Kidney glomerular epithelial cell (primary cell): ENCODE measurements at places on chromosomes 5 and 9.
A peak's percentile ranks its signal among the peaks of the same experiment; 100 is the strongest.

DNA sequence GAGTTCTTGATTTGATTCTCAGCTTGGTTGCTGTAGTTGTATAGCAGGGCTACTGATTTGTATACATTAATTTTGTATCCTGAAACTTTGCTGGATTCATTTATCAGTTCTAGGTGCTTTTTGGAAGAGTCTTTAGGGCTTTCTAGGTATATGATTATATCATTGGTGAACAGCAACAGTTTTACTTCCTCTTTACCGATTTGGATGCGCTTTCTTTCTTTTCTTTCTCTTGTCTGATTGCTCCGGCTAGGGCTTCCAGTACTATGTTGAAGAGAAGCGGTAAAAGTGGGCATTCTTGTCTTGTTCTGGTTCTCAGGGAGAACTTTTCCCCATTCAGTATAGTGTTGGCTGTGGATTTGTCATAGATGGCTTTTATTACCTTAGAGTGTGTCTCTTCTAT lies 158.9 kb downstream of the SAXO1 start:
- DNase-seq = no peak

GRCh38 chr9:23123048-23123632 lies 676.5 kb downstream of the DMRTA1 start:
- peak; percentile 26 for DNase-seq

DNA sequence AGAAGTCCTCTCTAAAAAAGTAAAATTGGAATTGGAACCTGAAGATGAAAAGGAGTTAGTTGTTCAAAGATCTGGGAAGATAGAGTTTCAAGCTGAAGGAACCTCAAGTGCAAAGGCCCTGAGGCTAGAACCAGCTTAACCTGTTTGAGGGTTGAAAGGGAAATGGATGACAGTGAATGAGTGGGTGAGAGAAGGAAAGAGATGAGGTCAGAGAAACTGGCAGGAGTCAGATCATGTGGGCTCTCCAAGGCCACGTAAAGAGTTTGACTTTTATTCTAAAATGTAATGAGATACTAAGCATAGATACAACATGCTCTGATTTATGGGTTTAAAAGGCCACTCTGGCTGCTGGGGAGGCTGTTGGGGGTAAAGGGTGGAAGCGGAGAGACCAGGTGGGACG lies 2.5 kb upstream of the RAD23B start:
- no peak for DNase-seq

DNA sequence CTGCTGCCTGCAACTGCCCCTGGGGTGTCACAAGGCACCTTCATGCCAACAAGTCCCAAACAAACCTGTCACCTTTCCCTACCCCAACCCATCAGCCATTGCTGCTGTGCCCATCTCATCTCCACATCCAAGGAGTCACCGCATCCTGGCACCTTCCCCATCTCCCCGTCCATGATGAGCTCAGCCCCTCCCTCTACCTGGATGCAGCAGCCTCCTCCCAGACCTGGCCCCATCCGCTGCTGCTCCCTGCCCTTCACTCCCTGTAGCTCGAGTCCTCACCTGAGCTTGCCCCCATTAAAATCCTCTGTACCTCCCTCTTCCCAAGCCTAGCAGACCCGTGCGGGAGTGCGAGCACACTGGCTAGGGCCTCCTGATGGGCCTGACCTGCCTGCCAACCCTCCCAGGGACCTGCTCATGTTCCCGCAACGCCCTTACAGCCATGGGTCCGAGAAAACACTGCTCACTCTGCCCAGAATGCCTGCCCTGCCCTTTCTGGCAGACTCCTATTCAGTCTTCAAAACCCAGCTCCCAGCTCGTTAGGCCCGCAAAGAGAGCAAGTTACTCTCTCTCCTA lies 110.6 kb downstream of the ADAMTS2 start:
- DNase-seq = no peak

DNA sequence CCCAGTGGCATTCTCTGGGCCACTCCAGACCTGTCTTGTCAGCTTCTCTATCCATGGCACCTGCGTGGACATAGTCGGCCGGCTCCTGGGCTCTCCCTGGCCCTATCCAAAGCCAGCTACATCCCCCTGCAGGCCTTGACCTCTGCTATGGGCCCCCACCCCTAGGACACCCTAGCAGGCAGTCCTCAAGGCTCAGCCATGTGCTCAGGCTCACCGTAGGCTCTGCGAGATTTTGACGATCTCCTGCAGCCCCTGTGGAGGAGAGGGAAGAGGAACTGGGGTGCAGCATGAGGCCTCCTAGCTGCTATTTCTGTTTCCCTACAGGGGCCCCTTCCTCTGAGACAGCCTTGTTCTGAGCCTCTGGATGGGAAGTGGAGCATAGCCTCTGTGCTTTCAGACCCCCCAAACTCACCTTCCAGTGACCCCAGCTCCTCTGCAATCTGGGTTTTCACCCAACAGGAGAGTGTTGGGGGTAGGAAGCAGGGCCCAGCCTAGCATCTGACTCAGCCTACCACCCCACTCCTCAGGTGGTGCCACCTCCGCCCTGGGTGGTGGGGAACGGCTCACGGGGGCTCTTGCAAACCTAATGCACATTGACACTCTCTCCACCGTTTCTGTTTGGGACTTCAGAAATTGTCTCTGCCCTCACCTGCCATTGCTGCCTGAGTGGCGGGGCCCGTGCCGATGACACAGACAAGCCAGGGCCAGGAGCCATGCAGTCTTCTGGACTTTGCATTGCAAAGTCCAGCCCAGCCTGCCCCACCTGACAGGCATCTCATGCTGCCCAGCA lies 36.7 kb downstream of the HRH2 start:
- no peak for DNase-seq

- no peak for DNase-seq
These were observed 711.8 kb upstream of the CHD1 start for GRCh38 chr5:99640646-99641045.

DNA sequence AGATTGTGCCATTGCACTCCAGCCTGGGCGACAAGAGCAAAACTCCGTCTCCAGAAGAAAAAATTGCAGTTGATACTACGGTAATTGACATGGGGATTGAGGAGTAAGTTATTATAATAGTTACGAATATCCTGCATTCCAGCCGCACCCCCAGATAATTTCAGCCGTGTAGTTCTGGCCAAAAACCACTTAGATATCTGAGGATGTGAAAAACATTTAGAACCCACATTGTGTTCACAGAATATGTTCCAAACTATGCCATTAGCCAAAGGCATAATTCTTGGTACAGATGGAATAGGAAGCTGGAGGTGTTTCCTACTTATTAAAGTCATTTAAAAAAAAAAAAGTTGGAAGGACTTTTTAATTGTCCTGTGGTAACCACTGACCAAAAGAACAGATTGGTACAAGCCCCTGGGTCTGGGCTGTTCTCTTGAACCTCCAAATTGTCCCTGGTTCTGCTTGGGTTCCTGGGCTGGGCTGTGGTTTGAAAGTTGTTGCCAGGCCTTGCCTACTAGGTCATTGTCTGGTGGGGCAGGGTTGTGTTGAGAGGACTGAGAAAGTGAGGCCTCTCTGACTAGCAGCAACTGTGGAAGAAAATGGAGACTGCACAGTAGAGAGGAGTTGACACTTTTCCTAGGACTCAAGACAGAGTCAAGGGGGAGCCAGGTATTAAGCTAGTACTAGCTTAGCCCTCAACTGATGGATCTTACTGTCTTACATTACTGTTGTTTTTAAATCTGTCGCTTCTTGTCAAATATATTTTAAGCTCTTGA lies 198.8 kb downstream of the NR3C1 start:
- no peak for DNase-seq

- DNase-seq = no peak
These were observed 142.9 kb downstream of the DMAC1 start for GRCh38 chr9:7656636-7657035.

DNA sequence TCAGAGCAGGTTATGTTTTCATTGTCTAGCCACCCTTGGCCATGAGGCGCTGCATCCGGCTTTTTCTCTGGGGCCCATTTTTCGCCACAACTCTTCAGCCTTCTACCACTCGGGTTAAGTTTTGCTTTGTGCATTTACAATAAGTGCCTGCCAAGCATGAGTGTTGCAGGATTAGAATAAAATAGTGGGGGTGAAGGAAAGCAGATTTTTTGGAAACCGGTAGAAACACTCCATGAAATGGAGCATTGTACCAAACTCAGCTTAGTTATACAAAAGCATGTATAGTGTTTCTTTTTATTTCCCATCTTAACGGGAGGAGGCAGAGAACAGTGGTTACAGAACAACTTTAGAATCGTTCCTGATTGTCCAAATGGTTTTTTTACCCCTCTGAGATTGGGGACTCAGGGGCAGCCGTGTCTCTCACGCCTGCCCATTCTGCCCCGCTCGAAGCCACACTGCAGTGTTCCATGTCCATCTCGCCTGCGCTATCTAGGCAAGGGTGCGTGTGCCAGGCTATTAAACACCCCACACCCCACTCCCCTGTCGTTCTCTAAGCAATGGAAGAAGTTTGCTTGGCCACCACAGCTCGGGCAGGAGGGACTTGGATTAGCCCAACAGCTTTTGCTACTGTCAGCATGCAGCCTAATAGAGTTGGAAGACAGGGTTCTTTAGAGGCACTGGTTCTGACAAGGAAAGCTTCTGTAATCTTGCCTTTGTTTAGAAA lies 268.8 kb upstream of the WWC1 start:
- DNase-seq = no peak

DNA sequence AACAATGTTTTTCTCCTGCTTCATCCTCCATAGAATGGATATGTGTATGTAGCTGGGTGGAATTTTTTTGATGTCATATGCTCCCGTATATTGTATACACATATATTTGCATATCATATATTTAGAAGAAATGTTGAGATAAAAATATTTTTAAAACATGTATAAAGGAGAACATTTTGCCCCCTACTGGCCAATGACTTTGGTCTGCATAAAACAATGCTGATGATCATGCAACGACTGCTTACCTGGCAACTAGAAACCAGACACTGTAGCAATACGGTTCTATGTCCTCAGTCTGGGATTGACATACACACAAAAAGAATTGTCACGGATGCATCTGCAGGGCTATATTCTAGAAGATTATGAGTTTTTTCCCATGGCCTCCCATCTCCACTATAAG lies 503.6 kb downstream of the ELAVL2 start:
- no peak for DNase-seq

- DNase-seq = no peak
These were observed 3.0 kb upstream of the CDX1 start for GRCh38 chr5:150163547-150164059.

DNA sequence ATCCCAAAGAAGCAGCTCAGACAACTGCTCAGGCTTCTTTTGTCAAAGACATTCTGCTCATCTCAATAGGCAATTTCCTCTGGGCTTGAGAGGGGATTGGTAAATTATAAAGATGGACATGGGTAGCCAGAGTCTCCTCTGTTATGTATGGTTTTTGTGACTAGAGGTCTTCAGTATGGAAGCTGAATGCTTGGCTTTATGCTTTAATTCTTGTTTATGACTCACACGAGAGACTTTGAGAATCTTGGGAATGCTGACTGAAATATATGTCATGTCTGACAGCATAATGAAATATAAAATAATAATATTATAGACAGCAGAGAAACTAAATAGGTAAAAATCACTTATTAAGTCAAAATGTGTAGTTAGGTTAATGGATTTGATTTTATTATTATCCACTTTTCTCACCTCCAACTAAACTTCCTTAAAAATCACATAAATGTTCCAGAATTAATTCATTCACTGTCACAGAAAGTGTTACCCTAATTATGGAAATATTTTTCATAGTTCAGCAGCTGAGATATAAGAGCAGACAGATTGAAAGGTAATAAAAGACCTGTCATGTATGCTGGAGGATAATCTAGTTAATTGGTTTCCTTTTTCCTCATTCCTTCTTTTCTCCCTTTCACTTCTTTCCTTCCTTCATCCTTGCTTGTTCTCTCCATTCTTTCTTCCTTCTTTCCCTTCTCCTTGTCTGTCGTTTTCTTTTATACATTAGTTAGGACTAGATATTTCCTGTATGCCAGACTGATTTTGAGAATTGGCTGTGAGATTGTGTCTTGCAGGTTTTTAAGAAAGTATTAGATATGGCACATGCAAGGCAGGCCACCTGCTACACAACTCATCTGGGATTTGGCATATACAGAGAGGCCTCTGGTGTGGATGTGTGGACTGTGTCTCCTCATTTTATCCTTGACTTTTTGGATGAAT lies 1866.1 kb upstream of the NUDT12 start:
- no peak for DNase-seq

GRCh38 chr9:90795084-90795483 lies 6.5 kb upstream of the SYK start:
- DNase-seq = no peak

DNA sequence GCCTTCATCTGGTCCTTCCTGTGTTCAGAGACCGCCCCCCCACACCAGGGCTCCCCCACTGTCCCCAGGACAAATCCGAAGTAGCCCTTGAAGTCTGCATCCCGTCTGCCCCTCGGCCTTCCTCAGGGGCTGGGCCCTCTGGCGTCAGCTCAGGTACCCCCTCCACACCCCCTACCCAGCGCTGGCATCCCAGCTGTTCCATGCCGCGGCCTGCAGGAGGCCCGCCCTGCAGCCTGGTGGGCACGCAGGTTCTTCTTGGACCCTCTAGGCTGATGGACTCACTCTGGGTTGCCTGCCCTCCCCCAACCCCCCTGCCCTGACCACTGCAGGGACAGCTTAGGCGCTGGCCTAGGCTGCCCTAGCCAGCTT lies 6.6 kb downstream of the SLC2A6 start:
- no peak for DNase-seq

GRCh38 chr9:98960409-98960808 lies 16.7 kb downstream of the COL15A1 start:
- no peak for DNase-seq

GRCh38 chr5:62690421-62690820 lies 111.8 kb downstream of the LRRC70 start:
- DNase-seq = no peak

DNA sequence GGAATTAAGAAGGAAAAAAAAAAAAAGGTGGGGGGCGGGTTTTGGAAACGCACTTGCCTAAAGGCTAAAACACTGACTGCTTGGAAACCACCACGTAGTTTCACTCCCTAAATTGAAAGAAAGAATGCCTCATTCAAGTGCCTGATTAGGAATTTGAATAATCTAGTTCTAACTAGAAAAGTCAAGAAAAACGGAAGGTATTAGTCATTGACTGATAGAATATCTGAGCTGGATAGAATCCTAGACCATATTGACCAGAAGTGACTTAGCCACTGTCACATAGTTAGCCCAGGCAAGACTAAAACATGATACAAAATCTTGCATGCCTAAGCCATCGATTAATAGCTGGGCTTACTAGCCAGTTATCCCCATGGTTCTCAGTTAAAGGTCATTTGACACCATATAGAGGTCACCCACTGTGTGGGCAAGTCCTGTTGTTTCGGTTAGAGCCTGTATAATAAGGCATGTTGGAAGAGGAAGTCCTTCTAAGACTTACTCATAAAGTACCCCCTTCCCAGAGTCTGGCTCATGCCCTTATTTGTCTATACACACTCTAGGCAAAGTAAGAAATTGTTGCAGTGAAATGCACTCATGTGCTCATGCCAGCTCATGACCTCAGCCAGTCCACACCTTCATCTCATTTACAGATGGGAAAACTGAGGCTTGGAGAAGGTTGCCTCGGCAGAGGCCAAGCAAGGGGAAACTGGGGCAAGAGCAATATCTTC lies 40.2 kb downstream of the SH3RF2 start:
- DNase-seq = peak; percentile 69

DNA sequence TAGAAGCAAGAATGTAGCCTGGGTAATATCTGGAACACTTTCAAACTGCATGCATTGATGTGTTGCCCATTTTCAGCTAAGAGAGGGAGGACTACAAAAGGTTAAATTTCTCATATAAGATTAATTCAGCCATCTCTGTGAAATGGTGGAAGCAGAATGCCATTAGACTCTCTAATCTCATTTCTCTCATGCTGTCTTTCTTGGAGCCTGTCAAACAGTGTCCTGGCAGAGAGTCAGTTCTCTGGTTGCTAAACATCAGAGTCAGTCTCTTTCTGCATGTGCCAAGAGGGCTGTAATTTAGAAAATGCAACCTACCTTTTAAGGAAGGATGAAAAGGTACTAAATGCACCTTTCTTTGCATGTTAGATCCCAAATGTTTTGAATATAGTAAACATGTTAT lies 910 bp upstream of the GARNL3 start:
- DNase-seq = no peak
